ENCODE measurements at places on chromosomes 4 and X. TPM values are rescaled to one million over a fixed set of nuclear protein-coding genes. Genes with fewer than 3 reads are reported as not detected.

Gene CDKL2
- total RNA-seq, result 0.88 TPM

Gene HAUS7
- 8.3 TPM for total RNA-seq

Gene CT45A1
- not detected for total RNA-seq

DNA sequence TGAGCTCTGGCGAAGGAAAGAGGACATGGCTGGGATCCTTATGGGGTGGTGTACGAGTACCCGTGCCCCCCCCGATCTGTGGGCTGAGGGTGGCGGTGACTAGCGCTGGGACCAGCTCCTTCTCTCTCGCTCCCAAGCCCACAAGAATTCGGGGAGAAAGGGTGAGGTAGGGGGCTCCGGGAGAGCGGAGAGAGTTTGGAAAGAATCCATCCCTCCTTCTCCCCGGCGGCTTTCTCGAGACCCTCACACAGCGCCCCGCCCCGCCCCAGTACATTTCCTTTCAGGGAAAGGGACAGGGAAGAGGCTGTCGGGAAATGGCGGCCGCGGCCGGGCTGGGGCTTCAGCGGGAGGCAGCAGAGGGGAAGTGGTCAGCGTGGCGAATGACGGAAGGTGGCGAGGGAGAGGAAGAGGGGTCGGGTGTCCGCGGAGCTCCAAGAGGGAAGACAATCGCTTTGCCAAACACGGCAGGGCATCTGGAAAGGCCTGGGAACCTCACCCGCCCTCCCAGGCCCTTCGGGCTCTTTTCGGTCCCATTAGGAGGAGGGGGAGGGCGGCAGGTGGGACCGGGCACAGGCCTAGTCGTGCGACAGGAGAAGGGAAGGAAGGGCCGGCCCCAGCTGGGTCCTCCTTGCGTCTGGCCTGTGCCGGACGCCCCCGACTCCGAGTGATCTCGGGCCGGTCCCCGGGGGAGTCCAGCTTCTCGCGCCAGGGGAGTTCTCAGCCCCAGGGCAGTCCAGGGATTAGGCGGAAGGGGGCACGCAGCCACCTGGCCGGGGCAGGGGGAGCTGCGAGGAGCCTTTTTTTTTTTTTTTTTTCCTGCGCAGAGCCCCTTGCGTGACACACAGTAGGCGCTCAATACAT, 10.2 kb downstream of the HNRNPH2 start:
- peak overlapping the region; percentile 77 for H3K4me3 ChIP-seq
- peaks cover 13% of the 10 kb centered on the region for H3K27me3 ChIP-seq
- no peaks in the 10 kb centered on the region for H3K36me3 ChIP-seq
- H3K27ac ChIP-seq, result peak overlapping the region; percentile 81

- DNase-seq, result no peak
- H3K4me3 ChIP-seq, result no peak overlapping the region
- H3K36me3 ChIP-seq, result no peaks in the 10 kb centered on the region
These were observed 1306.8 kb downstream of the STIM2 start for GRCh38 chr4:28167411-28167810.

- no peak overlapping the region for H3K27ac ChIP-seq
- no peaks in the 10 kb centered on the region for H3K4me1 ChIP-seq
- peak; percentile 62 for DNase-seq
- H3K27me3 ChIP-seq, result no peaks in the 10 kb centered on the region
- no peaks in the 10 kb centered on the region for H3K36me3 ChIP-seq
- H3K4me3 ChIP-seq, result no peak overlapping the region
These were observed 18.2 kb downstream of the ELF4 start for GRCh38 chrX:130091980-130092522.

- H3K36me3 ChIP-seq, result no peaks in the 10 kb centered on the region
- H3K4me1 ChIP-seq, result no peaks in the 10 kb centered on the region
- H3K4me3 ChIP-seq, result no peak overlapping the region
- H3K27me3 ChIP-seq, result no peaks in the 10 kb centered on the region
- no peak overlapping the region for H3K27ac ChIP-seq
These were observed 157.5 kb upstream of the SMIM31 start for GRCh38 chr4:164596318-164596878.

DNA sequence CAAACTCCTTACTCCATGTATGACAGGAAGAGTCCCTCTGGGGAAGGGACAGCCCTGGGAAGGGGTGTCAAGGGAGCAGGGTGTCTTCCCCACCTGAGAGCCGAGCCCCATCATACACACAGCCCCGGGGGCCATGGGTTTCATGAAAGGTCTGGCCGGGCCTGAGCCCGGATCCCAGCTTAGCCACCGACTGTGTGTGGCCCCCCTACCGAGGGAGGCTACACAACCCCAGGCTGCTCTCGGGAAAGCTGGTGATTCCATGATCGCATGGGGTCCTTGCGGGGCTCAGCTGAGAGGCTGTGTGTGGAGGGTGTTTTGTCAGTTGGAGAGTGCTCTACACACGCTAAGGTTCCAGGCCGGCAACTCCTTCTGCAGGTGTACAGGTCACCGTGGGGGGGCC, 55.6 kb downstream of the SORCS2 start:
- H3K36me3 ChIP-seq, result no peaks in the 10 kb centered on the region
- H3K4me3 ChIP-seq, result no peak overlapping the region
- H3K27me3 ChIP-seq, result peaks cover 25% of the 10 kb centered on the region
- H3K27ac ChIP-seq, result no peak overlapping the region

GRCh38 chrX:39633293-39633692, 464.5 kb downstream of the BCOR start:
- no peak overlapping the region for H3K4me3 ChIP-seq
- H3K27ac ChIP-seq, result no peak overlapping the region
- no peak for DNase-seq
- H3K36me3 ChIP-seq, result no peaks in the 10 kb centered on the region
- H3K27me3 ChIP-seq, result peaks cover 16% of the 10 kb centered on the region

GRCh38 chrX:19377799-19378198, 34.1 kb downstream of the PDHA1 start:
- DNase-seq, result no peak
- no peak overlapping the region for H3K27ac ChIP-seq
- no peaks in the 10 kb centered on the region for H3K4me1 ChIP-seq
- peaks cover 8% of the 10 kb centered on the region for H3K27me3 ChIP-seq
- no peak overlapping the region for H3K4me3 ChIP-seq

DNA sequence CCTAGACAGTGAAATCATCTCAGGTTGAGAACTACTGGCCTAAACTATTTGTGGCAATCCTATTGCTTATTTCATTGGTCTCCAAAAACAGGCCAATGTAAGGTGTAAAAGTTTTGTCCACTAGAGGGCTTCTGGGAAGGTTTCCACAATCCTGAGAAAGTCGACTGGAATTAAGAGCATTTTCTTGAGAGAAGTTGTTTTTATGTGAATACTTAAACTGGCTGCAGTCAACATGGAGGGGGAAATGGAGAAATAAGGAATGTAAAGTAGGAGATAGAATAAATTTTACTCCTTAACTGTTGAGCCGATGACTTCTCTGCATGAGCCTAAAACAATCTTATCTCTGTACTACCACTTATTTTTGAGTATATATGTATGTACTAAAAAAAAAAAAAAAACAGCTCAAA, 11.0 kb upstream of the EIF4E start:
- peak; percentile 75 for DNase-seq
- no peaks in the 10 kb centered on the region for H3K36me3 ChIP-seq
- H3K4me1 ChIP-seq, result peaks cover 7% of the 10 kb centered on the region
- peak overlapping the region; percentile 29 for H3K27ac ChIP-seq
- no peak overlapping the region for H3K4me3 ChIP-seq

DNA sequence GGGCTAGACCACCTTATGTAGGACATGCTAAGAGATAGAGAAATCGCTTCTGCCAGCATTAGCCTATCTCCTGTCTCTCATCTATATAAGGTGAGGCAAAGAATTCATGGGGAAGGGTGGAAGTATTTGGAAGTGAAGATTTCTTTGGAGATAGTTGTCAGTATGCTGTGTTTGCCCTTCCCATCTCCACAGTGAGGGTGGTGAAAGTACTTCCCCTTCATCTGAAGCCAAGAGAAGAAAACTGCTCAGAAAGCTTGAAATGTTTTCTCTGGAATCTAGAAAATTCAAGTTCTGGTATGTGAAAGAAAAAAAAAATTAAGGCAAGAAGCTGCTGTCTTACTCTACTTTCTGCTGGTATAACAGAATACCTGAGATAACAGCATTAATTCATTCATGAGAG, 12.3 kb upstream of the ADH5 start:
- H3K4me3 ChIP-seq, result no peak overlapping the region
- no peaks in the 10 kb centered on the region for H3K4me1 ChIP-seq
- H3K27ac ChIP-seq, result no peak overlapping the region

DNA sequence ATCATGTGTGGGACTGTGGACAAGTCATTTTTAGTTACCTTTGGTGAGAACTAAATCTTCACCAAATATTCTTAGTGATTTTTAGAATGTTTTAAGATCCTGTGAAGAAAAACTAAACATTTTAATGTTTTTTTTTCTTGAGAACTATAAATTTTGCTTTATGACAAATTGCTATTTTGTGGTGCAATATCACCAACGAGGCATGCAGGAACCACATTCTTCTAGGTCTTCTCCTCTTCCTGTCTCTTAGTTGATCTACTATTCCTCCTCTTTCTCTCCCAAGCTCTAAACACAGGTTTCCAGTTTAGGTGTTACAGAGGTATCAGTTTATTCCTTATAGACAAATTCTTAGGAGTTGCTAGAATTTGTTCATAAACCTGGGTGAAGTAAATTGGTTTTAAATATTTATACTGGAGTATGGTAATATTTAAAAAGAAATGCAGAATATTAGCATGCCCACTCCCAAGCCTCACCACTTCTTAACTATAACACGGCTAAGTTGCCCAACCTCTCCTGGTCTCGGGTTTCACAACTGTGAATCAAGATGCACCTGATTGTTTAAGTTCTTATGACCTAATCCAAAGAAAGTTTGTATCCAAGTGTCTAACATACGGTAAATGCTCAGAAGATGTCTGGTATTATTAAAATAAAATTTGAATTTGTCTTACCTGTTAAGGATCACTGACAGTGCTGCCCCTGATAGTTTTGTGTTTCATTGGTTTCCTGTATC, 56.5 kb upstream of the CLNK start:
- H3K4me1 ChIP-seq, result peaks cover 8% of the 10 kb centered on the region
- no peak overlapping the region for H3K27ac ChIP-seq
- no peaks in the 10 kb centered on the region for H3K27me3 ChIP-seq
- no peaks in the 10 kb centered on the region for H3K36me3 ChIP-seq

DNA sequence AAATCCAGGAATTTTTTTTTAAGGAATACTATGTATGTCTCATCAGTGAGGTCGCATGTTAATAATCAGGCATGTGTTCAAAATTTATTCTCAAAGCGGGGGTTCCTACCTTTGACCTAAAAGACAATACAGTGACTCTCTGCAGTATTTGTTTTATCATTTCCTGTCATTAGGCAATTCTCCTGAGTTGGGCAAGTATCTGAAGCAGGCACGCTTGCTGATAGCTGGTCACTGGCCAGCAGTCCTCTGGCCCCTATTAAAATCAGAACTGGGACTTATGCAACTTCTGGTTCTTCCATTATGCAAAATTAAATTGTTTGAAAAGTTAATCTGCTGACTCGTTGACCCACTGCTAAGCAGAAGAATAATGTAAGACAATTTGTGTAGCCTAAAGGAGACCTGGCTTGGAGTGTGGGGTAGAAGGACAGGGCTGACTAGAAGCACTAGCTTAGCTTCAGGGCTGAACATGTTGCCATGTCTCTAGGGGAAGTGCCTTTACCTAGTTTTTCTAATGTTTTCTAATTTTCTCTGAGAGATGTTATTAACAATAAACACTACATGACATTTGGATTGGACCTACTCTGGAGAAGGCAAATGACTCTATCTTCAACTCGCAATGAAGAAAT, 36.0 kb upstream of the GABRA2 start:
- H3K4me1 ChIP-seq, result no peaks in the 10 kb centered on the region
- H3K4me3 ChIP-seq, result no peak overlapping the region
- no peaks in the 10 kb centered on the region for H3K36me3 ChIP-seq
- no peak overlapping the region for H3K27ac ChIP-seq
- no peaks in the 10 kb centered on the region for H3K27me3 ChIP-seq

- no peak overlapping the region for H3K4me3 ChIP-seq
- H3K36me3 ChIP-seq, result no peaks in the 10 kb centered on the region
- H3K27ac ChIP-seq, result no peak overlapping the region
- H3K27me3 ChIP-seq, result no peaks in the 10 kb centered on the region
- H3K4me1 ChIP-seq, result no peaks in the 10 kb centered on the region
- no peak for DNase-seq
These were observed 111.6 kb downstream of the AFF2 start for GRCh38 chrX:148611993-148612392.

GRCh38 chrX:49838374-49838773, 9.3 kb downstream of the PAGE4 start:
- peaks cover 5% of the 10 kb centered on the region for H3K27me3 ChIP-seq
- no peak for DNase-seq
- no peaks in the 10 kb centered on the region for H3K36me3 ChIP-seq
- H3K4me1 ChIP-seq, result no peaks in the 10 kb centered on the region

DNA sequence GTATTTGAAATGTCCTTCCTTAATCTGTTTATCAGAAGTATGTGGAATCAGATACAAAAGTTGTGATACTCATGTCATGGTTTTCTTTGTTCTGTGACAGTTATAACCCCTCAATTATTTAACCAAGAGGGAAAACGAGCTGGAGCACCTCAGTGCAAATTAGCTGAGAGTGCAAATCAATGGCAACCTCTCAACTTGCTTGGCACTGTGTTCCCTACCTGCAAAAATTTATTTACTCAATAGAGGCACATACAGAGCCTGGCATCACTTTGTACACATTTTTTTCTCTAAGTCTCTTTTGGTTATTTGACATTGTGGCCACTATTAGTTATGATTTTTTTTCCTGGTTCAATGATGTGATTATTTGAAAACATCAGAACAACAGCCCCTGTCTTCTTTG, 186.2 kb downstream of the STIM2 start:
- H3K27ac ChIP-seq, result no peak overlapping the region
- no peak for DNase-seq
- no peaks in the 10 kb centered on the region for H3K36me3 ChIP-seq
- peaks cover 7% of the 10 kb centered on the region for H3K27me3 ChIP-seq
- H3K4me1 ChIP-seq, result peaks cover 3% of the 10 kb centered on the region
- H3K4me3 ChIP-seq, result no peak overlapping the region

GRCh38 chr4:124262211-124263179, 450.0 kb downstream of the ANKRD50 start:
- H3K36me3 ChIP-seq, result no peaks in the 10 kb centered on the region
- DNase-seq, result peak; percentile 38
- H3K27me3 ChIP-seq, result no peaks in the 10 kb centered on the region
- no peak overlapping the region for H3K27ac ChIP-seq
- no peak overlapping the region for H3K4me3 ChIP-seq
- H3K4me1 ChIP-seq, result no peaks in the 10 kb centered on the region

- H3K36me3 ChIP-seq, result no peaks in the 10 kb centered on the region
- no peaks in the 10 kb centered on the region for H3K27me3 ChIP-seq
- H3K27ac ChIP-seq, result no peak overlapping the region
- H3K4me3 ChIP-seq, result no peak overlapping the region
These were observed 67.1 kb downstream of the PRDM5 start for GRCh38 chr4:120855307-120856001.

DNA sequence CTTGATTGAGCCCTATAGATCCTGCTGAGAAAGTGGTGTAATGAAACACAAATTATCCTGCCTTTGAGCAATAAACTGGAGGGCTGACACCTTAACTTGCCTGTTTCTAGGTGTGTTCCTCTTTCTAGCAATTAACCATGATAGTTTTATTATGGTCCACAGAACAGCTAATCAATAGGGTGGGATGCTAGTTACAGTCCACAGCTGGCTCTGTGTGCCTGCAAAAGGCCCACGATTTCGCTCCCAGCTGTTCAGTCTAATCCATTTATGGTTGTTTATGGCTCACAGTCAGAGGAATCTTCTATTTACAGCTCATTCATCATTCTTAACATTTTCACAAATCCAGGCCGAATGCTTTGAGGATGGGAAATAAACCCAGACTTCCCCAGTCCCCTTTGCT, 674.9 kb downstream of the SMARCA1 start:
- H3K4me1 ChIP-seq, result no peaks in the 10 kb centered on the region
- DNase-seq, result no peak
- H3K27ac ChIP-seq, result no peak overlapping the region
- no peaks in the 10 kb centered on the region for H3K36me3 ChIP-seq
- no peaks in the 10 kb centered on the region for H3K27me3 ChIP-seq

- peak; percentile 77 for DNase-seq
- H3K27ac ChIP-seq, result no peak overlapping the region
- H3K27me3 ChIP-seq, result peaks cover 18% of the 10 kb centered on the region
- no peaks in the 10 kb centered on the region for H3K36me3 ChIP-seq
These were observed 689 bp downstream of the NR0B1 start for GRCh38 chrX:30308263-30309138.

Data from osteoblast (primary cell).